Right ventricle myocardium inferior (tissue), 1 donor: ENCODE measurements at places on chromosomes 1 and 21.
A peak's percentile ranks its signal among the peaks of the same experiment; 100 is the strongest.

DNA sequence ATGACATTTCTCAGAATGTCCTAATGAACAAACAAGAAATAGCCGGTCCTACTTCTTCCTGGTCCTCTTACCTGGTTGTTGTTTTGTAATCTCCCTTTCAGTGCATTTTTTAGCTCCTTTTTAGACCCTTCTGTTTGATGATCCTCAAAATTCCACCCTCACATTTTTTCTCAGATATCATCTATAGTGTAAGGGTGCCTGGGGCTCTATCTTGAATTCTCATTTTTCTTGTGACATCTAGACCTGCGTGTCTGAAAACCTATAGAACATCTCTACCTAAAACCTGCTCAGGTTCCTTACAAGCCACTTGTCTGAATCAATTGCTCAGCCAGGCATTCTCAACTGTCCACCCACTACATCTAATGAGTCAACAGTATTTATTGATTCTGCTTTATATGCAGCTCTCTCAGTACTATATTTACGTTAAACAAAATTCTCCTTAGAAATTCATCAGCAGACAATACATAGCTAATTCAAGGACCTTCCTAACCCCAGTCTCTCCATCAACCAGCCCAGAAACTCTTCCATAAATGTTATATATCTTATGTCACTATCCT is 36.5 kb upstream of the USH2A start:
- no peak for DNase-seq

DNA sequence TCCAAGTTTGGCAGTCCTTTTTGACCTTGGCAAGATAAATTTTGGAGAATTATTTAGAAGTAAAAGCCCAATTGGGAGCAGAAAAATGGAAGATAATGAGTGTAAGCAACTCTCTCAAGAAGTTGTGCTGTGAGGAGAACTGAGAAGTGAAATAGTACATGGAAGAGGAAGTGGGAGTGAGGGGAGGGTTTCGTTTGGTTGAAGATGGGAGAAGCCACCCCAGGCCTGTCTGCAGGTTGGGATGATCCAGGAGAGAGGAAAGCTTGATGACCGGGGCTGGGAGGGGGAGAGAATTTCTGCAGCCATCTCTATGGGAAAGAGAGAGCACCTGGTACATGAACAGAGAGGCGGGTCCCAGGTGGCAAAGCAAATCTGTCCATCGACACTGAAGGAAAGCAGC is 8.6 kb upstream of the RCAN1 start:
- no peak for DNase-seq

GRCh38 chr21:36524477-36524876 is 44.6 kb upstream of the CLDN14 start:
- no peak for DNase-seq

DNA sequence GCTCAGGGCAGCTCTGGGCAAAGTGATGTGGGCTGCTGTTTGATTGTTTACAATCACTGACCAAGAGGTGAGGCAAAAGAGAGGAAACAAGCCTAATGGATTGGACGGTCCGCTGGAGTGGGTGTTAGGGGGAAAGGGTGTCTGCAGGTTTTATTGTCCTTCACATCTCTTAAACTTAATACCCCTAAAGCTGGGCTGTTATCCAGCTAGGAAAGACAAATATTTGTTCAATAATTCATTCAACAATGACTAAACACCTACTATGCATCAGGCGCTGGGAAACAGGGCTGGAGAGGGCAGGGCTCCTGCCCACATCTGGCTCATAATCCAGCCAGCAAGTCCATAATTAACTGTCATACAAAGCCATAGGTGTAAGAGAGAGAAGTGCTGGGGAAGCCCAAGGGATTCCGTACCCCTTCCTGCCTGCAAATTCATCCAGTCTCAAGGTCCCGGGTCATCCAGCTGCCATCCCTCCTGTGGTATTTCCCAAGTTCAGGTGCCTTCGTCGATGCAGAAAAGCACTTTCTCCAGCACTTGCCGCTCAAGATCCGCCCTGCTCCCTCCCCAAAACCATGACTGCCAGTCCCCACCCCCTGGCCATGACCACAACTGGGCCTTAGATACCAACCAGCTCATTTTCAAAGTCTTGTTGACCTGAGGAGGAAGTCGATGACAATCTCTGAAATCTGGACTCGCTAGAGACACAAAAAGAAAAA is 10.7 kb downstream of the TMEM63A start:
- DNase-seq: no peak

DNA sequence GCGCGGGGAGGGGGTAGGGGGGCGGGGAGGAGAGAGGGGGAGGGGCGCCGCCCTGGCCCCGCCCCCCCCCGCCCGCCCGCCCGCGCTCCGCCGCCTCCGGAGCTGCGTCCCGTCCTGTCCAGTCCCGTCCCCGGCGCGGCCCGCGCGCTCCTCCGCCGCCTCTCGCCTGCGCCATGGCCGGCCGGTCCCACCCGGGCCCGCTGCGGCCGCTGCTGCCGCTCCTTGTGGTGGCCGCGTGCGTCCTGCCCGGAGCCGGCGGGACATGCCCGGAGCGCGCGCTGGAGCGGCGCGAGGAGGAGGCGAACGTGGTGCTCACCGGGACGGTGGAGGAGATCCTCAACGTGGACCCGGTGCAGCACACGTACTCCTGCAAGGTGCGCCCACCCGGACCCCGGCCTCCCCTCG is at the start of gene AGRN:
AGRN (plus strand) TSS at position 121 of the 405 bp plus-strand sequence; CDS start at position 174, 53 bp downstream.
- peak; percentile 79 for DNase-seq

DNA sequence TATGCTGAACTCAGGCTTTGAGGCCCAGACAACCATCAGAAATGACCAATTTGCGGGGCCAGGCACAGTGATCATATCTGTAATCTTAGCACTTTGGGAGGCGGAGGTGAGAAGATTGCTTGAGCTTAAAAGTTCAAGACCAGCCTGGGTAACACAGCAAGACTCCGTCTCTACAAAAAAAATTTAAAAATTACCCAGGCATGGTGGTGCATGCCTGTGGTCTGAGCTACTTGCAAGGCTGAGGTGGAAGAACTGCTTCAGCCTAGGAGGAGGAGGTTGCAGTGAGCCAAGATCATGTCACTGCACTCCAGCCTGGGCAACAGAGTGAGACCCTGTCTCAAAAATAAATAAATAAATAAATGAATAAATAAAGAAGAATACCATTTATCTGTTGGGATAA is 156.5 kb downstream of the EIF4G3 start:
- DNase-seq: no peak

GRCh38 chr1:173175514-173176145 is 31.5 kb downstream of the TNFSF4 start:
- DNase-seq: no peak

DNA sequence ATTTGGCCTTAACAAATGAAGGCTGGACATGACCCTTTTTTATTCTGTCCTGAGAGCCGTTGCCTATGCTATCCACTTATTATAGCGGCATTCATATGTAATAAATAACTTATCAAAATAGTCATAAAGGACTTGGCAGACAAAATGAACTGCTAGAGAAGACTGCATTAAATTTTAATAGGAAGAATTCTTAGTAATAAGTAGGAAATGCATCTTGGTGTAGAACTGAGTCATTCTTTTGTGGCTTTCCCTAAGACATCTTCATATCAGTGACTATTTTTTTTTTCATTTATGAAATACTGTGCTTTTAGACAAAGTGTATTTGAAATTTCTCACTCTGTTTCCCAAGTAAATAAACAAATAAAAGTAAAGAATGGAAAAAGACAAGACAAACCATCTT is 45.6 kb downstream of the PBX1 start:
- no peak for DNase-seq

DNA sequence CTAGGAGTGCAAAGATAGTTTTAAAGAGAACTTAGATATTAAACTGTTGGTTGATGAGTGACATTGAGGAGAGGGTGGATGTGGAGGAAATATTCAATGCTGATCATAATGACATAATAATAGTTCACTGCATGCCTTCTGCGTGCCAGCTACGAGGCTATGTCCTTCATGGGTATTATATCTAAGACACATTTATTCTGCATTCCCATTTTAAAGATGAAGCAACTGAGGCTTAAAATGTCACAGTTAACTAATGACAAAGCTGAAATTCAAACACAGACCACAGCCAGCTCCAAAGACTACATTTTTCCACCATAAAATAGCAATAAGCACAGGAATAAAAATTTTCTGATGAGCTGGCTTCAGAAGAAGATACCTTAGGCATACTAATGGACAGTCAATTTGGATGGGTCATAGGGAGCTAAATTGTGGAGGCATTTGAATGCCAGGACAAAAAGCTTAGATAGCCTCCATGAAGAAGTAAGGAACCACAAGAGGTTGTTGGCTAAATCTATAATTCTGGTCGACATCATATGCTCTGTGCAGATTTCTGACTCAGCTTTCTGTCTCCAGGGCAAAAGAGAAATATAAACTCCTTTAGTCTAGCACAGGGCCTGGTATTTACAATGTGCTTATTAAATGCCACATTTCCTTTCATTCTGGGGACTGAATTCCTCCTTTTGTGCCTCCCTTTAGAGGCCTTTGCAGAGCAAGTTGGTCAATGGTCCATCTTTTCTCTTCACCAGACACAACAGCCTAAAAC is 71.2 kb upstream of the NRIP1 start:
- DNase-seq: no peak

- no peak for DNase-seq
These were observed 58.1 kb upstream of the TMEM51 start for GRCh38 chr1:15095496-15095875.

GRCh38 chr1:182595641-182596240 is 6.7 kb upstream of the RNASEL start:
- DNase-seq: no peak

GRCh38 chr1:14733779-14734140 is 135.3 kb downstream of the KAZN start:
- no peak for DNase-seq

DNA sequence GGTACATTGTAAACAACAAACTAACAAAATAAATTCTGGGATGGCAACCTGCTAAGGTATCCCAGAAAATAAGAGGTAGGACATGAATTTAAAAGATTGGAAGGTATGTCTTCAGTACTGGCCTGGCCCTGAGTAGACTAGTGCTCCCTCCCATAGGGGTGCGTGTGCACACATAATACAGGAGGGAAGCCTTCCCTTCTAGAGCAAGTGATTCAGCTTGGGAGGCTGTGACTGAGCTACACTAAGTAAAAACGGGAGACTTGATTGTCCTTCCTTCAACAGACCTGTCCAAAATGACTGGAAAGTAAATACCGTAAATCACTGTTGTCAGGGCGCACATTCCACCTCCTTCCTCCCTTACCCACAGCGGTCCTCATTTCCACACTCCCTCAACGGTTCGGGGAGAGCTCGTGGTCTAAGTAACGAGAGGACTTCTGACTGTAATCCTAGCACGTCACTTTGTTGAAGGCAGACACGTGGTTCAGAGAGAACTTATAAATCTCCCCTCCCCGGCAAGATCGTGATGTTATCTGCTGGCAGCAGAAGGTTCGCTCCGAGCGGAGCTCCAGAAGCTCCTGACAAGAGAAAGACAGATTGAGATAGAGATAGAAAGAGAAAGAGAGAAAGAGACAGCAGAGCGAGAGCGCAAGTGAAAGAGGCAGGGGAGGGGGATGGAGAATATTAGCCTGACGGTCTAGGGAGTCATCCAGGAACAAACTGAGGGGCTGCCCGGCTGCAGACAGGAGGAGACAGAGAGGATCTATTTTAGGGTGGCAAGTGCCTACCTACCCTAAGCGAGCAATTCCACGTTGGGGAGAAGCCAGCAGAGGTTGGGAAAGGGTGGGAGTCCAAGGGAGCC is at the start of gene TGFB2:
TGFB2 (plus strand) TSS at position 523 of the 859 bp plus-strand sequence. CDS start 1,366 bp downstream, outside the sequence.
- peak; percentile 66 for DNase-seq
